CD8-positive, alpha-beta T cell (primary cell): ENCODE measurements at places on chromosomes 3 and 15.

- DNase-seq: no peak
Measured at GRCh38 chr15:29883126-29883525, 60.9 kb upstream of the TJP1 start.

GRCh38 chr3:59575113-59576001, 525.5 kb upstream of the CFAP20DC start:
- peak; percentile 94 for DNase-seq

DNA sequence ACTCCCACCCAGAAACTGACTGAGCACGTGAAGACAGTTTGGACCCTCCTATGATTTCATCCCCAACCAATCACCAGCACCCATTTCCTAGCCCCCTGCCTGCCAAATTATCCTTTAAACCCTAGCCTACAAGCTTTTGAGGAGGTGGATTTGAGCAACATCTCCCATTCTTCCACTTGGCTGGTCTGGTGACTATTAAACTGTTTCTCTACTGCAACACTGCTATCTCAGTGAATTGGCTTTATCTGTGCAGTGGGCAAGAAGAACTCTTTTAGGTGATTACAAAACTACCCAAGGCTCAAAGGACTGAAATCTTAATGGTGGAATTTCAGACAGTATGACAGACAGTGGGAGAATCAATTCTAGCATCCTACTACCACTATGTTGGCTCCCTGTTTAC, 57.6 kb downstream of the FOXB1 start:
- DNase-seq: no peak

DNA sequence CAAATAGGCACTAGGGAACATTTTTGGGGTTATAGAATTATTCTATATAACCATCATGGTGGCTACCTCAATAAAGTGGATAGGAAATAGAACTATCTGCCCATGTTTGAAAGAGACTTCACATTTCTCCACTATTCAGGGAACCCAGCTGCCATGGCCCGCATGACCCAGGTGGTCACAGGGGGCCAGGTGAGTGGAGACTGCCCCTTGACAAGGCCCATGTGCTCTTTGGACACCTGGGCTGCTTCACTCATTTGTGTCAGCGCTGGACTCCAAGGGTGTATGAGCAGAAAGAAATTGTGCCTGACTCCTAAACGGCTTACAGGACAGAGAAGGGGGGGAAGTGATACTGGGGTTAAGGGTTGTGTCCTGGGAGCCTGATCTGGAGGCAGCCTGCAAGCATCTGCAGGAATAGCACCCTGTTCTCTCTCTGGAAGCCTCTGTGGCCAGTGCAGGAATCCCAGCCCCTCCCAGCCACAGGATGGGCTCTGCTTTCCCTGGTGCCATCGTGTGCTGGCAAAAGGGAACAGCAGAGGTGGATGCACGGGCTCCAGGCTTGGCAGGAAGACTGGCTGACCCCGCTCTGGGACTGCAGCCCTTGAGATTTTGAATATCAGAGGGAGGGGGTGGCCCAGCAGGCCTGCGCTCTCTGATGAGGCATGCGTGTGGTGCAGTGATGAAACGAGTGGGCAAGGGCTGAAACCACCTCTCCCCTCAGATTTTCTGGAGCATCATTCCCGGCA, 9.1 kb upstream of the C3orf22 start:
- no peak for DNase-seq

- no peak for DNase-seq
Measured at GRCh38 chr15:89912674-89913396, at the start of gene ARPIN. Gene ARPIN (minus strand): TSS chr15:89912952. CDS start chr15:89912835, 117 bp downstream.

GRCh38 chr15:90074023-90074422, 28.2 kb downstream of the IDH2 start:
- DNase-seq: no peak

DNA sequence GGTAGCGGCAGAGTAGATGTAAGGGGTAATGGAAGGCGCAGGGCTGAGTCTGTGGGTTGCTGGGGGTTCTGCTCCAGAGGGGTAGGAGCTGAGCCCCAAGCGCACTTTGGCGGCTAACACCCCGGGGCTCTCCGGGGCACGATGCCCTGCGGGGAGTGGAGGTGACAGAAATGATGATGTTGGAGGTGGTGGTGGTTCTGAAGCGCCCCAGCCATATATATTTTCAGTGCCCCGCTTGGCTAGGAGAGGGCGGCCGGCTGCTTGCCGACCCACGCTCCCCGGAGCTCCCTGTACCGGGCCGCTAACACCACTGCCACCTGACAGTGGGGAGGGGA, 9.7 kb downstream of the ZIC4 start:
- DNase-seq: no peak

GRCh38 chr3:127103080-127103479, 89.9 kb upstream of the PRR23E start:
- no peak for DNase-seq

GRCh38 chr3:65146179-65146578, 458.4 kb upstream of the ADAMTS9 start:
- DNase-seq: no peak

GRCh38 chr15:39022532-39023305, 458.1 kb upstream of the RASGRP1 start:
- DNase-seq: no peak

GRCh38 chr15:55230051-55230670, 33.4 kb upstream of the RSL24D1 start:
- DNase-seq: no peak

DNA sequence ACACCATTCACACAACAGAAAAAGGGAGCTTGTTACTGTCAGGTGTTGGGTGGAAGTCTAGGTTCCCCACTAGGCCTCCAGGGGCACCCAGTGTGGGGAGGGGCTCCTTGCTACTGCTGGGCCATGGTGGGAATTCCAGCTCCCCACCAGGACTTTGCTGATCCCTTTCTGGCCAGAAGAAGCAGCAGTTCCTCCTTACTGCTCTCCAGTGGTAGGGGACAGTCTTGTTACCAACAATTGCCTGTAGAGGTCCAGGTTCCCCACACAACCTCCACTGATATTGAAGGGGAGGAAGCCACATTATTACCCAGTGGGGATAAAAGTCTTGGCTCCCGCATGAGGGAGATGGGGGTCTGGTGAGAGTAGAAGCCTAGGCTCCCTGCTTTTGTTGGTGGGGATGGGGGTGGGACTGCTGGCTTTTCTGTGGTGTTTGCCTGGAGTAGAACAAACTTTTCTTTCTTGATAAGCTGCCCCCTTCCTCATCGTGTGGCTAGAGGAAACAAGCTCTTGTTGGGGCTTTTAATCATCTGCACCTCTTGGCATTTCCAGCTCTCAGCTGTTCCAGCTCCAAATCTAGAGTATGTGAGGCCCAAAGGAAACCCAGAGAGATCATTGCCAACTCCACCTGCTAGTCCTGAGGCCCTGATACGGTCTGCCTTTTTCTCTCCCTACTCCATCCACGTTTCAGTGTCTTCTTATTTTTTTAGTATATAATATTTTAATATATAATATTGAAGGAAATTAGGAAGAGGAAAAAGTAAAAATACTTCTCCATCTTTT, 824.2 kb downstream of the AGBL1 start:
- no peak for DNase-seq

GRCh38 chr3:116930786-116931185, 221.2 kb downstream of the TUSC7 start:
- DNase-seq: no peak

GRCh38 chr15:40338041-40338657, 2.6 kb downstream of the CCDC9B start:
- peak; percentile 54 for DNase-seq

DNA sequence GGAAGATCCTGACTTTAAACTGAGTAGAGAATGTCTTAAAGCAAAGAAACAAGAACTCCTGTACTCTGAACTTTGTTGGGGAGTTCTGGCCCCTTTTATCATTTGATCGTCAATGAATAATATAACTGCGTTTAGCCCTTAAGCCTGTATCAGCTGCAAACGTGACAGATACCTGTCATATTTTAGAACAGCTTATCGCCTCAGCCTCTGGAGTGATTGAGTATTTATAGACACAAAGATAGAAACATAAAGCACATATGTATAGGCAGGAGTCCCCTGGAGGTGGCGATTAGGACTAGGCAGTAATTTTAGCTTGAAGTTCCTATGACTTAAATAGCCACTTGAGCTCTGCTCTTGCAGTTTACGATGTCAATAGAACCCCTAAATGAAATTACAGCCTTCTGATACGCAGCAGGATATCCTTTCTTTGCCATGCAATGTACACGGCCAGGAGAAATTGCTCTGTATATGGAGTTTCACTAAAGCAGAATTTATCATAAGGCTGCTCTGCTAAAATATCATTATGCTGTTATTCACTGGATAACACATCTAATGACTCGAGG, 321.8 kb downstream of the TIGIT start:
- DNase-seq: no peak

DNA sequence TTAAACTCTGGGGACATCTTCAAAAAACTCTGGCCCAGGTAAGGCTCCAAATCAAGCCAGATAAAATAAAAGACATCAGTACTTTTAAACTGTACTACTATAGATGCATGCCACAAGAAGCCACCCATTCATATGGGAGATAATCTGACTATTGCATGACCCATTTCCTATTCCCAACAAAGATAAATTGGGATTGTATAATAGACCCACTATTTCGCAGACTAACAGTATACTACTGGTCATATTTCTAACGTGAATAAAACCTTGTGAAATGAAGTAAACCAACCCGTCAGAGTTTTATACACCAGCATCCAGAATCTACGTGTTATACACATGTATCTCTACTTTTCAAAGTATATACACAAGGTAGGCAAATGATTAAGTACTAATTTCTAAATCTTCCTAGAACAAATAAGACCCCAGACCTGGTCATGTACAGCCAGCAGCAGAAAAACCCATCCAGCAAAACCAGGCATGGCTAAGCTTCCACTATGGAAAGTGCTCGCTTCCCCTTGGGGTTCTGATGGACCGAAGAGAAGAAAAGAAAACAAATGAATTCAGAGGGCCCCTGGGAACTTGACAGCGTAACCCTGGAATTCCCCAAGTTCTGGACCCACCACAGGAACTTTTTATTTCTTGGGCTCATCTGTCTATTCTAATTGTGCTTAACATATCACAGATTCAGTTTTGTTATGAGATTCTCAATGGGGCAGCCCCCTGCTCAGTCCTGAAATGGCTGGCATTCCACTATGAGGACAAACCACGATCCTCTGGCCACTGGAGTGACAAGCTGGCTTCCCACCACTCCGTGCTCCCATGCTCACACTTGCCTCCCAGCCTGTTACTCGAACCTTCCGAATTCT, 69.1 kb downstream of the MB21D2 start:
- DNase-seq: no peak

DNA sequence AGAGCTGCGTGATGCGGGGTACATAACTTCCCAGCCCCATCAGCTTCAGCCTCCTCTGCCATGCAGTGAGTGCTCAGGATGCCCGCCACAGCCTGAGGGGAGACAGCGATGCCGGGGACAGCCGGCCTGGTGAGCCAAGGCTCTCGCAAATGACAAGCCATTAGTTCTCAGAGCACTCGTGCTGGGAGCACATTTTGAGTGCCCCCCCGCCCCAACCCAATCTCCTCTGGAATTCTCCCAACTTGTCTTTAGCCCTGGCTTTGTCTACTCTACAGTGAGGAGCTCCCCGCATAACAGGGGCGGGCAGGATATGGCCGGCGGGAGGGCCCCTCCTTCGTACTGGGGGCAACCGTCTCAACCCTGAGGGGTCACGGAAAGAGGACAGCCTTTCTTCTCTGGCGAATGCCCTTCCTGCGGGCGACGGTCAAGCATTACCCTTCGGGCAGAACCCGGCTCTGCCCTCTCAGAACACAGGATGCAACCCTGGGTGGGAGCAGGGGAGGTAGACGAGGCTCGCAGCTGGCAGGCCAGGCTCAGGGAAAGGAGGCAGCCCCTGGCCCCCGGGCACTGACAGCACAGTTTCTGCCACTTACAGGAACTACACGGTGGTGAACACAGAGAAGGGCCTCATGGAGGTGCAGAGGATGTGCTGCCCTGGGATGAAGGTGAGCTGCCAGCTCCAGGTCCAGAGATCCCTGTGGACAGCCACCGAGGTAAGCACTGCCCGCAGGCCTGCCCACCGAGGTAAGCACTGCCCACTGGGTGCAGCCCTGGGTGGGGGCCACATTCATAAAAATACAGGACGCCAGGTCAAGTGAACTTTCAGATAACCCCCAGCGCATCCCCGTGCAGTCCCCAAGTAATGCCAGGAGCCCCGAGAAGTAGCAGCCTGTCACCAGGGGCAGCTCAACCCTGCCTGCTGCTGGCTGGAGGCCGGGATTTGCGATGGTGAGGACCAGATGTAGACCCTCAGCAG, 141.7 kb downstream of the LRRK1 start:
- no peak for DNase-seq

DNA sequence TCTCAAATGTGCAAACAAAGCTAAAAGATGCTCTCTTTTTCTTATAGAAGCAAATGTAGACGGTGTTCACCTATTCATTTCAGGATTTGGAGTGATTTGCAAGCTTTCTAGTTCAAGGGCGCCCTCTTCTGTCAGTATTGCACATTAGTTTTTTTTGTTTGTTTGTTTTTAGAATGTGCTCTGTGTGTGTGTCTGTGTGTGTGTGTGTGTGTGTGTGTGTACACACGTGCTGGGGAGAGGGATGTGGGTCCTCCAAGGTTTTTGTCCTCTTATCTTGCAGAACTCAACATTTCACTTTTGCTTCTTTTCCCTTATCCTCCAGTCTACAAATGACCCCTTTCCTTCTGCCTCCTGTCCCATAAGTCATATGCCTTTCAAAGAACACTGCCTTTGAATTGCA, 23.5 kb downstream of the DNAH1 start:
- DNase-seq: peak; percentile 51

DNA sequence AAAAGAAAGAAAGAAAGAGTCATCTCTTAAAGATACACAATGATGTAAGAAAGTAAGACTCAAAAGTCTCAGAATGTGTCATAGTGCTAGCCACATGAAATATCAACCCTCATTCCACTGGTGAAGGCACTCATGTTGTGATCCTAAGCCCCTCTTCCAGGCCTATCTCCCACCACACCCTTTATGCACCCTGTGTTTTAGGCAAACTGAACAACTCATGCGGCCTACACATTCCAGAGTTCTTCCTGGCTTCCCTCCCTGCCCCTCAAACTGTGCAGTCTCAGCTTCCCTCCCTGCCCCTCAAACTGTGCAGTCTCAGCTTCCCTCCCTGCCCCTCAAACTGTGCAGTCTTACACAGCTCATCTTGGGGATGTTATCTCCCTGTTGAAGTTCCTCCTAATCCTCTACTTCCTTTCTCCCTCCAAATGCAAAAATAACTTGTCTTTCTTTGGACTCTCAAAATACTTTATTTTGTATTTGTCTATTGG, 69.0 kb upstream of the FNDC3B start:
- DNase-seq: no peak

DNA sequence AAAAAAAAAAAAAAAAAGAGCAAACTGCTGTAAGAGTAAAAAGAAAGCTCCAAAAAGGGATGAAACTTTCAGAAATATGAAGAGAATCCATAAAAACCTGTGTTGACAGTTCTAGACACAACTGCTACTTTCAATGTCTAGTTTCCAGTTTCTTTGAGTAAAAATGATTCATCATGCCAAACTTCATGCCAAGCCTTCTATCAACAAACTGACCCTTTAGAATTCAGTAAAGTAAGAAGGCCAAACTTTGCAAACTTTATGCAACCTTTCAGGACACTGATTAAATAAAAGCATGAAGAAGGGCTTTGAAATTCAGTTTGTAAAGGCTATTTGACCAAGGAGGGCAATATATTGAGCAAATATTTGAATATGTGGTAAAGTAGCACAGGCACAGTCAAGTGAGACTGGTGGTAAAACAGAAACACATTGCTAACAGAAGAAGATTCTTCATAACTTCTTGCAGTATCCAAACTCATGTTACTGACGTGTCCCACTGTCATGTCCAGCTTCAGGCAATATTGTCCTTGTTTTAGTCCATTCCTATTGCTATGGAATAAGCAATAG, 56.3 kb upstream of the CFAP20DC start:
- no peak for DNase-seq
